ENCODE measurements at places on chromosomes 12 and 14. TPM values are rescaled to one million over a fixed set of nuclear protein-coding genes. Genes with fewer than 3 reads are reported as not detected.

ADAM20 gene
- total RNA-seq = 0.57 TPM

PIWIL1 gene
- total RNA-seq = not detected

TMEM121 gene
- total RNA-seq = 0.23 TPM

NKX2-1 gene
- total RNA-seq = not detected

MLEC gene
- total RNA-seq = 60.1 TPM

KLRD1 gene
- total RNA-seq = 1.1 TPM

ZFHX2 gene
- 0.39 TPM for total RNA-seq

SLC39A2 gene
- not detected for total RNA-seq

LUM gene
- total RNA-seq = 19.7 TPM

RTL1 gene
- not detected for total RNA-seq

DEGS2 gene
- not detected for total RNA-seq

IFNG gene
- not detected for total RNA-seq

ALX1 gene
- 0.36 TPM for total RNA-seq

CMKLR1 gene
- total RNA-seq = 4.7 TPM

TSPAN19 gene
- total RNA-seq = not detected

GUCY2C gene
- not detected for total RNA-seq

GPR137C gene
- 0.32 TPM for total RNA-seq

OR6C2 gene
- total RNA-seq = not detected

COQ6 gene
- total RNA-seq = 40.3 TPM

REP15 gene
- 0.91 TPM for total RNA-seq

CCDC60 gene
- not detected for total RNA-seq

MBD6 gene
- total RNA-seq = 29.5 TPM

PKP2 gene
- 7.8 TPM for total RNA-seq

RFLNA gene
- 7.8 TPM for total RNA-seq

IAPP gene
- not detected for total RNA-seq

RPL10L gene
- total RNA-seq = not detected

TAS2R43 gene
- total RNA-seq = not detected

ESRRB gene
- total RNA-seq = 3.5 TPM

VDR gene
- total RNA-seq = 5.2 TPM

INHBC gene
- not detected for total RNA-seq

KRT74 gene
- not detected for total RNA-seq

OTX2 gene
- total RNA-seq = not detected

OAS1 gene
- 3.1 TPM for total RNA-seq

SERPINA6 gene
- not detected for total RNA-seq

All from psoas muscle (tissue), 8 donors.